Suprapubic skin (tissue), 4 donors: ENCODE measurements at places on chromosomes 2 and 18. TPM values are rescaled to one million over a fixed set of nuclear protein-coding genes. Genes with fewer than 3 reads are reported as not detected.

Gene TMEM200C
- not detected for total RNA-seq

DNA sequence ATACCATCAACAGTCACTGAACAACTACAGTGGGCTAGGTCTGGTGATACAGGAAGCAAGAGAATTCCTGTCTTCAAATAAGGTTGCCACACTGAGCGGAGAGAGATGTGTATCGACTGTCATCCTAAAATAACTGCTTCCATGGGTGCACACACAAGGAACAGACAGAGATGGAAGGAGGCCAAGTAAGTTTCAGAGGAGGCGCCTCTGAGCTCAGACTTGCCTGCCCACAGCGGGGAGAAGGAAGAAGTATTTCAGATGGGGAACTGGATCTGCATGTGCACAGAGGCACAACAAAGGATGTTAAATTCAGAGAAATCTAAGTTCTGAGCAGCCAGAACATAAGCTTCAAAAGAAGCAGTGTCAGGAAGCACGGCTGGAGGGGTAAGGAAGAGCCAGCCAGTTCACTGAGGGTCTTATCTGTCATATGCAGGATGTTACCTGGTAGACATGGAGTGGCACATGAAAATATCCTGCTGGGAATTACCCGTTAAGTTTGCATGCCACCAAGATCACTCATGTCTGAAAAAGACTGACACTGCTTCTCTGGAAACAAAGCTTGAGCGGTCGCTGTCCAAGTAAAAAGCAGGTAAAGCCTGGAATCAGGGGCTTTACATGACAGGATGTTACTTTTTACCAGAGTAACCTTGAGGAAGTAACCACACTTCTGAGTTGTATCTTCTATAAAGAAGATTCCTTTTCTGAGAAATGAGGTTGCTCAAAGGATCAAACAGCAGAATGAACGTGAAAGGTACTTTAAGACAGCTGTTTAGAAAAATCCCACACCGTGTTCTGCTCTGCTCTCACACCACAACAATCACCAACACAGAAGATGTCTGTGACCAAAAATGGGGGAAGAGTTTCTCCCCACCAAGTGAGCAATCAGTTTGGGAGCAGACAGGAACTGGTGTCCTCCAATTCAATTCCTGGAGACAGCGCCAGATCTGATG, 260.2 kb downstream of the NBAS start:
- DNase-seq, result no peak

DNA sequence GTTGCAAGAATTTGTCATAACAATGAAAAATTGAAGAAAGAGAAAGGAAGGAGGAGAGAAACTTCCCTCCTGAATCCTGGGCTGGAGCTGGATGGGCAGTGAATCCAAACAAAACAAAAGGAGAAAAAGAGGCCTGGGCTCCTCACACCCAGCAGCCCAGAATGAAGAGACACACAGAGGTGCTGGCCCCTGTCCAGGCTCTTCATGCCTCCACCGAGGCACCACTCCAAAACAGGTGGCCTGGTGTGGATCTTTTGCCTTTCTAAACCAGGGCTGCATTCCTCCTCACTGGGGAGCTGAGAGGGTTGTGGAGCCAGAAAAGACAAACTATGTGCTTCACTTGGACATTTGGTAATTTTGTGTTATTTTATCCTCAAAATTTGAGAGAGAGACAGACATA, 76.0 kb downstream of the FAM124B start:
- DNase-seq, result no peak

Gene MAP4K4
- 34.1 TPM for total RNA-seq

- no peak for DNase-seq
These were observed 31.5 kb upstream of the NCKAP5 start for GRCh38 chr2:133599811-133600210.

GRCh38 chr18:79136742-79137141, 67.5 kb downstream of the ATP9B start:
- DNase-seq, result no peak

DNA sequence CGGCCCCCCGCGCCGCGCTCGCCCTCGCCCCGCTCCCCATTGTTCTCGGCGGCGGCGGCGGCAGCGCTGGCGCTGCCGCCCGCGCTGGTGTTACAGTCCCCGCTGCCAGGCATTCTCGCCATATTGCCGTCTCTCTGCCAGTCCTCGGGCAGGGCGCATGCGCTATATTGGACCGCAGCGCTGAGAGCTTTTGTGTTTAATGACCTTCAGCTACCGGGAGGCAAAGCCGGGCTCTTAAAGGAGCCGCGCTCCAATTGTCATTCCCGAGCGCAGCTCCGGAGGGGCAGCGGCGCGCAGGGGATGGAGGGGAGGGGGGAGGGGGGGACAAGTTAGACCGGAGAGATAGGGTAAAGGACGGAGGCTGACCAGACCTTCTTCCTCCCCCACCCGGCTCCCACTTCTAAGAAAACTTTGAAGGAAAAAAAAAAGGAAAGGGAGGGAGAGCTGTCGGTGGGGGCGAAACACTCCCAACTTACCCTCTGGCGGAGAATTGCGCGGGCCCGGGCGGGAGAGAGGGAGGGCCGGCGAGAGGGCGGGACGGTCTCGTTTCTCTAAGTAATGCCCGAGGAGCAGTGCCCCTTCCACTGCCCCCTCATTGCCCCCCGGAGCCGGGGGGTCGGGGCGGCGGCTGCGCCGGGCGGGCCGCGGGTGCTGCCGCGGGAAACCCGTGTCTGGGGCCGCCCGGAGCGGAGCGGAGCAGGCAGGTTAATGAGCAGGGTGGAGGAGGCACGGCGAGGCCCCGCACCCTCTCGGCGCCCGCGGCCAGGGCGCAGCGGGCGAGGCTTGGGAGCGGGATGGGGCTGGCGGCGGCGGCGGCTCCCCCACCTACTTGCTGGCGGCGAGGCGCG, at the start of gene KCTD1:
Gene KCTD1 (minus strand): TSS at position 139 of the 848 bp plus-strand sequence. CDS start 17 bp downstream, at position 122.
- peak; percentile 85 for DNase-seq

Gene CELF4
- total RNA-seq, result not detected

Gene AQP12A
- not detected for total RNA-seq

Gene ADNP2
- 29.3 TPM for total RNA-seq

DNA sequence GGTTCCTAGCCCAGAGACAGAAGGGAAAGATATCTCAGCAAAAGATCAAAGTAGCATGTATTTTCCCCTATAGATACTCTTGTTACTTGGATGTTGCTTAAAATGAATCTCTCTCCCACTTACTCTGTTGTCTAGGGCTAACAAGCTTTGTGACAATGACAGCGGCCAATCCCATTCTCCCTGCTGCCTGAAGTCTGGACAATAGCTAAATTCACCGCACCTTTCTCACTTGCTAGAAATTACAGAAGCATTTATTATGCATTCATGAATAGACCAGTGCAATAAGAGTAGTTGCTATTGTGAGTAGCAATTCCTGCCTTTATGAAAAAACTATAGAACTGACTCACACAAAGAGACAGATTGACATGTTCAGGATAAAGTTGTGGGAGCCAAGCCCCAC, 42.2 kb upstream of the ZC3H15 start:
- no peak for DNase-seq

DNA sequence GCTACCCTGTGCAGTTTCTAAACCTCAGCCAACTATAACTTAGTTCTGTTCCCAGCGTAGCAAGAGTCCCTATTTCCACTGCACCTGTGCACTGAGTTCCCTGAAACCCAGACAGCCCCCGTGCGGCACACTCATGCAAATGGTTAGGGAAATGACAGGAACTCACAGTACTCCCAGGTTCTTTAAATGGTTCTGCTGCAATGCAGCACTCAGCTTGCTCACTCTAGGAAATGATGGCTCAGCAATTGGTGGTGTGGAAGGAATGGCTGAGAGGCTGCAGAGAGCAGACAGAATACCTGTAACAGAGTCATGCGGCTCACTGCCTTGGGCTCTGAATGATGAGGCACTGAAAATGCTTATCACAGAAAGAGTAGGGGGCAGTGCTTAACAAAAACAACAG, 143.0 kb downstream of the RAD51AP2 start:
- no peak for DNase-seq

DNA sequence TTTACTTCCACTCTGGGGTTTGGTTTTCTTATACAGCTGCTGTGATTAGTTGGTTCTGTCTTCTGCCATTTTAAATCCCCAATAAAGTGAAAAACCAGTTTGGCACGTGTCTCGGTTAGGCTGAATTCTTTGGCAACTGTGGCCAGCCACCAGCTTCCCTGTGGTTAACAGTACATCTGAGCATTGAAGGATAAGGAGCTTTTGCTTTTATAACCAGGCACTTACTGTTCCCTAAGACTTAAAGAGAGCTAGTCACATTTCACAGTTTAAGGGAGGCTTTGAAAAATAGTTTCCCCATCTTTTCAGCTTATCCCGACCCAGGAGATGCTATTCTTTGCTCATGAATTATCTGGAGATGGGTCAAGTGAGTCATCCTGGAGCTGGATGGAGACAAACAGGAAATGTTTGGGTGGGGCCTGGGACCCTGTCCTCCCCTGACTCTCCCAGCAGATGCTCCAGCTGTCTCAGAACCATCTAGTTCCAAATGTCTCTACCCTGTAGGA, 57.3 kb upstream of the EML6 start:
- no peak for DNase-seq

Gene SPHKAP
- total RNA-seq, result 0.08 TPM

Gene GRB14
- 2.2 TPM for total RNA-seq
